ENCODE measurements at places on chromosomes 6 and 20.
A peak's percentile ranks its signal among the peaks of the same experiment; 100 is the strongest.

DNA sequence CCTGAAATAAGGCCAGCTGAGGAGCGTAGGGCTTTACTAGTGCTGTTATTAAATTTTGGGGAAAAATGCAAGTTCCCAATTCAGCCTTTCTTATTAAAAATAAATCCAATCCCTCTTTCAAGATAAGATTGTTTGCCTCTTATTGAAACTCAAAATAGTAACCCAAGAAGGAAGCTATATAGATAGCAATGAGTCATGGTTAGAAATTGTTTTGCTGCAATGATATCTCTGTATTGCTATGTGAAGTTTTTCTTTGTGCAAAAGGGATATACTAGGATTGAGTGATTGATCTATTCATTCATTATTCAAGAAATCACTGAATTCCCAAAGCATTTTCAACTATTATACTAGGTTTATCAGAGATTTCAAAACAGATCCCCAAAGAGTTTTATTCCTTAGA lies 93.0 kb upstream of the HDAC2 start:
- DNase-seq = no peak

GRCh38 chr6:163943607-163944385 lies 529.3 kb downstream of the QKI start:
- peak; percentile 76 for DNase-seq

GRCh38 chr20:602111-602970 lies 7.8 kb downstream of the TCF15 start:
- no peak for DNase-seq

DNA sequence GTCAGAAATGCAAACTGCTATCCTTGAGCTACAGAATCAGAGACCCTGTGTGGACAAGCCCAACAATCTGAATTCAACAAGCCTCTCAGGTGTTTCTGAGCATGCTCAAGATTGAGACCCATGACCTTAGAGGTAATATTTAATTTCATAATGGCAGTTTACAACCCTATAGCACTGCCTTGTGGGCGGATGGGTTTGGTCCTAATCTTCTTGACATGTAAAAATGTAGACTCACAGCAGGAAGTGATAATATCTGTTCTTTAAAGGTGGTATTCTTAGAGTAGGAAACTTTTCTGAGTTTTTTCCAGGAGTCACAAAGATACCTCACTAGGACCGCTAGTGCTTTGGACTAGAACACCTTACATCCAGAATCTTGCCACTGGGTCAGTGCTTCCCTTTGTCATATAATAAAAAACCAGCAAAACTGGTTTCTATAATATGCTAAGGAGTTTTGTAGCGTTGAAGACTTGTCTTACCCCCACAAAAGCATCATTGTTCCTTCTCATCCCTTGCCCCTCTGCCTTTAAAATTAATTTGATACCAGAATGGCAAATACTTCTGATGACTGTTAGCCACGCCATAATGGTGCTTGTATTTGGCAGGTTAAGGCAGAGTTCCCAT lies 52.6 kb downstream of the E2F3 start:
- DNase-seq = no peak

DNA sequence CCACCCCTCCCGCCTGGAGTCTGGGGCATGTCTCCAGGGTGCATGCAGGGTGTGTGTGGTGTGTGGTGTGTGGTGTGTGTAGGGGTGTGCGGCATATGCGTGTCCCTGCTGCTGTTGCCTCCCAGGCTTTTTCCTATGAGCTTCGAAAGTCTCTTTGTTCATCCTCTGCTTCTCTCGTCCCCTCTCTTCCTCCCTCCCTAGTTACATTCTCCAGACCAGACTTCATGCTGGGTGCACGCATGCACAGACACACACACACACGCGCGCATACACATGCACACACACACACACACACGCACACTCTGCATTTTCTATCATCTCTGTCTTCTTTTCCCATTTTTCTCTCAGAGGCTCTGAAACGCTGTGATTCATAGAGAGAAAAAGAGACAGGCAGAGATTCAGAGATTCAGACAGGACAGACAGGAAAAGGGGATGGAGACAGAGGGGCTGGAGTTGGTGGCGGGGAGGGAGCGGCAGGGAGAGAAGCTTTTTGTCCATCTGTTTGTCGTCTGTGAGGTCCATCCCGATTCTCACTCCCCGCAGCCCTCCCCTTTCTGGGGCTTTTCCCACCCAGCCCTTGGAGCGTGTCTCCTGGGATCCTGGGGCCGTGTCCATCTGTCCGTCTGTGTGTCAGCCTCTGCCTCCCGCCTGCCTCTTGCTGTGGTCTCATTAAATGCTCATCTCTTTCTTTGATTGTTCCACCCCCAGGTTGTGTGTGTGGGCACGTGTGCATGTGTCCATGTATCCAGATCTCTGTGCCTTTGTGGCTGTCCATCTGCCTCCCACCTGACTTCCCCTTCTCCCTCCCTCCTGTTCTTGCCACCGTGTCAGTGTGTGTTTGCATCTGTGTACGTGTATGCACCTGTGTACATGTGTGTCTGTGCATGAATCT lies 62.6 kb downstream of the SRC start:
- DNase-seq = peak; percentile 40

DNA sequence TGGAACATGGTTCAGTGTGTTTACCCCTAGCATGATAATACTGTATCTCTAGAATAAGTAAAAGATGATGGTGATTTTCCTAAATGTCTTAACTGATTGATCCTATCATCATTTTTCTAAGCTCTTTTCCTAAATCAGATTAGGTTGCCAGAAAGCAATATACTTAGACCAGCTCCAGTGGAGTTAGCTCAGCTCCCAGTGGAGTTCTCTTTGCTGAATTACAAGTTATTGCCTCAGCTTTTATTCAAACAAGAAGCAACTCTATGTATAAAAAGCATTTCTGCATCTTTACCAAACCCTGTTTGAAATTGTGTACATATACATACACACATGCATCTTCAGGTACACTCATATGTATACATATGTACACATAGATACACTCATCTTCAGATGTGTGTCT lies 44.9 kb downstream of the SNX9 start:
- no peak for DNase-seq

DNA sequence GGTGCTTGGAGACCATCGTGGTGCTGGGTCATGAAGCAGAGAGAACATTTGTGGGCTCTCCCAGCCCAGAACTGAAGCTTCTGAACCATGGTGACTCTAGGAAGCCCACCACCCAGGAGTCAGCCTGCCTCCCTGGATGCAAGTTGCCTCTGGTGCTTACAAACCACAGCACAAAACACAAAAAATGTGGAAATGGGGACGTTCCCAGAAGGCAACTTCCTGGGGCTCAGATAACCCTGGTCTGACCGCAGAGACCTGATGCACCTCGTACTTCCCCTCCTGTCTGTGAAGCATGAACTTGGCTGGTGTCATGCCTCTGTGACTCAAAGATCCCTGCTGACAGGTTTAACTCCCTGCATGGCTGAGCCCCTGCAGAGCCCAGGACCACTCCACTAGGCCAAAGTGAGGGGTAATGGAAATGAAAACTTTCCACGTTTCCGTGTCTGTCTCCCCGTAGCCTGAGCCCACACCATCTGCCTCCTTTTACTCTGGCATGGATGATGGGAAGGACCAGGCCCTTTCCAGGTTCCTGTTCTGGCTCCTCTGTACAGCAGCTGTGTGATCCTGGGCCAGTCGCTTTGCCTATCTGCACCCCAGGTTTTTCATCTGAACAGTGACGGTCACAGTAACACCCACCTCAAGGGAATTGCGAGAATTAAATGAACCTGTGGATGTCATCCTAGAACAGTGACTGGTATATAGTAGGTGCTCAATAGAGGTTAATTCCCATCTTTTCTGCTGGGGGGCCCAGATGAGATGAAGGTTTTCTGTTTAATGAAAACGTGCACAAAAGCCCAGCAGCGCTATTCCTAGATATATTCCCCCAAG lies 57.7 kb downstream of the PPP1R16B start:
- no peak for DNase-seq

- no peak for DNase-seq
These were observed 111.8 kb downstream of the FOXA2 start for GRCh38 chr20:22472447-22473100.

GRCh38 chr20:31989030-31989645 lies 21.1 kb upstream of the CCM2L start:
- DNase-seq = no peak

DNA sequence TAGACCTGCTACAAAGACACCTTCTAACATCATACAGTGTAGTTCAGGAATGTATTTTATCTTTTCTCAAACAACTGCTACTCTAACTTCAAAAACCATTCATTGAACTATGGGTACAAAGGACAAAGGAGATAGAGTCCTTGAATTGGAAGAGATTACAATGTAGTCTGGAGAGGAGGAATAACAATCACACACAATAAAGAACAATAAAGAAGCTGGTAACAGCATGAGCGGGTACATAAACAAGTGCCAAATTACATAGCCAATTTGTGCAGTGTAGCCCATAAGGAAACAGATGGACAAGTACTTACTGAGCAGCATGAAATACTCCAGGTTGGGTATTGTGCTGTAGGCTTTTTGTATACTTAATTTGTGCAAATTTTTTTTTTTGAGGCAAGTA lies 44.3 kb downstream of the OSTM1 start:
- DNase-seq = no peak

DNA sequence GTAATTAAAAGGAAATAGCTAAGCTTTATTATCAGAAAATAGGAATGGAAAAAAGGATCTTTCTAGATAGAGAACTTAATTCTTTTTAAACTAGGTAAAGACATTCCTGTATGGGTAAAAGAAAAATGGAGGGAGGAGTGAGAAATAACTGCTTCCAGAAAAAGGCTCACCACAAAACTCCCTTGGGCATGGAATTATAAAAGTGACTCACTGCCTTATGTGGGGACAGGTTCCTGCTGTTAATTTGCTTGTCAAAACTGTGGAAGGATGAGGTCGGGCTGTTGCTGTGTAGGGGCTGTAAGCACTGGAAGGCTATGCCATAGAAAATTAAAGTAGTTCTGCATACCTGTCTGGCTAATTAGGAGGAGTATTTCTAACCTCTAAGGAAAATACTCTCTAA lies 158.7 kb downstream of the UBE3D start:
- no peak for DNase-seq

DNA sequence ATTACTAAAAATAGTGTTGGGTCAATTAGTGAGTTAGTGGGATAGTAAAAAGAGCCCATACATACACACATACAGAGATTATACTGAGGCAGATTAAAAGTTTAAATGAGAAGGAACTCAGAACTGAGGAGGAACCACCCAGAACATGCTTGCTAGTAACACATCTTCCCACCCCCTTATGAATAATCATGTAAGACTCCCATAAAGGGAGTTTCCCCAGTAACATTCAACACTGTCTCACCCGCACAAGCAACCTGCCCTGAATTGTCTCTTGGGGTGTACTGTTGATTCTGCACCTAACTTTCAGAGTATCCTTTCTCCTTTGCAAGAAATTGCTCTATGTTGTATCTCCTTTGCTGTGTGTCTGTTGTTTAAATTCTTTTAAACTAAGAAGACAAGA lies 11.1 kb upstream of the HLA-DQB2 start:
- DNase-seq = no peak

DNA sequence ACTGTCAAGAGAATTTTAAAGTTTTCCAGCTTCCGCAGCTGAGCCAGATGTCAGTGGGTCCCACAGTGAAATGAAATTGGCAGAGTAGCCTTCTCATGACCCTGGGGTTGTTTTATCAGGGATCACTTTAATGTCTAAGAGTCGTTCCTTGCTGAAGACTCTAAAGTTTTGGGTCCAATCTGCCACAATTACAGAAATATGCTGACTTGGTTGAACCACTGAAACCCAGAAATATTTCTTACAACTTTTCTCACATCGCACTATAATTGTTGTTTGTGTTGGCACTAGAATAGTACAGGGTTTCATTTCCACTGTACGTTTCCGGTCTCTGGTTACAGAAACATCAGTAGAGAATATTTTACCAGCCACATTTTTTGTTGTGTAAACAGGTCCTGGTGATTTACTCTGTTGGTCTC lies 109.0 kb downstream of the HMGCLL1 start:
- no peak for DNase-seq

- DNase-seq = no peak
These were observed 57.1 kb downstream of the AGPAT4 start for GRCh38 chr6:161216616-161217205.

- DNase-seq = no peak
These were observed 123.9 kb upstream of the FOXO3 start for GRCh38 chr6:108436771-108437170.

GRCh38 chr6:107965746-107966145 lies 7.7 kb upstream of the SEC63 start:
- DNase-seq = no peak

DNA sequence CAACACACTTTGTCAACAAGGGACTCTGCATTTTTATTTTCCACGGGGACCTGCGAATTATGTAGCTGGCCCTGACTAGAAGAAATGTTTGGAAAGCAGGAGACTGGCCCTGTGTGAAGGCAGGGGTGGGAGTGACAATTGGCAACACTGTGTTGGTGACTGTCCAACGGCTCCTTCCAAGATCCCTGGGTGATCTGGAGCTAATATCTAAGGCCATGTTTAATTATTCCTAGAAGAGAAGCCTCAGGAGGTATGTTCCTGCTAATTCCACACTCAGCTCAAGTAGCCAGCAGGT lies 13.7 kb downstream of the SLC22A23 start:
- no peak for DNase-seq

GRCh38 chr6:145863366-145863765 lies 48.8 kb upstream of the FBXO30 start:
- no peak for DNase-seq

DNA sequence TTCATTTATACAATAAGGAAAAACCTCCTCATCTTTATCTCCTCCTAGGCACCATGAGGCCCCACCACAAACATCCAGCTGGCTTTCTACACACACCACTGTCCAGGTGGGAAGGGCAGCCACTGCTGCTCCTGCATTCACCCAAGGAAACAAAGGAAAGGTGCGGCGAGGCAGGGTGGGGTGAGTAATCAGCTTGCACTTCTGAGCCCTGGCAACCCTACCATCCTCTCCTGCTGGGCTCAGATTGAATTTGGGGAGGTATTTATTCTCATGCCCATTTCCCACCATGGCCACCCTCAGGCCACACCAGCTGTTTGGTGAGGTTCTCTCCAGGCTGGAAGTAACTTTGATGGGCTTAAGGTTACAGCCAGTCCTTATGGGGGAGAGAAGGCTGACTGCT lies 31.2 kb upstream of the SPDEF start:
- no peak for DNase-seq

DNA sequence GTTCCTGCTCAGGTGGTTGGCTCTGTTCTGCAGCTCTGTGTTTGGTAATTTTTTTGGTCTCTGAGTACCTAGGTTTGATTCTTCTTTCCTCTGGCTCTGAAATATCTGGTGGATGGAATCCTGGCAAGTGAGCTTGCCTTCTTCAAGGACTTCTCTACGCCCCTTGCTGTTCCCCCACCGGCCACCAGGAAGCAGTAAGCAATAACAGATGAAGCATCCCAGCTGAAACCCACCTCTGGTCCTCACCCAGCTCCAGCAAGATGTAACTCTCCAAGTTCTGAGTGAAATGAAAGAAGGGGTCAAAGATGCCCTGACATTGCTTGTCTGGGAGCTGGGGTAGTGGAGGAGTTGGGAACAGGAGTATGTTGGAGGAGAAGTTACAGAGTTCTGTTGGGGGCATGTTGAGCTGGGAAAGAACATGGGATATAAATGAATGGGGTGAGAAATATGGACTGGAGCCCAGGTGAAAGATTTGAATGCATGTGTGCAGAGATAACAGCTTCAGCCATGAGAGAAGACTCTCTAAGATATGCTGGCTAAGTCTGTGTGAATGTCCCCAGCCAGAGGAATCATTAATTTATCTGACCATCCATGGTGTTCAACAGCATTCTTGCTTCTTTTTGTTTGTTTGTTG lies 51.3 kb upstream of the GLP1R start:
- DNase-seq = no peak
